ENCODE measurements at places on chromosomes 5 and 9.

DNA sequence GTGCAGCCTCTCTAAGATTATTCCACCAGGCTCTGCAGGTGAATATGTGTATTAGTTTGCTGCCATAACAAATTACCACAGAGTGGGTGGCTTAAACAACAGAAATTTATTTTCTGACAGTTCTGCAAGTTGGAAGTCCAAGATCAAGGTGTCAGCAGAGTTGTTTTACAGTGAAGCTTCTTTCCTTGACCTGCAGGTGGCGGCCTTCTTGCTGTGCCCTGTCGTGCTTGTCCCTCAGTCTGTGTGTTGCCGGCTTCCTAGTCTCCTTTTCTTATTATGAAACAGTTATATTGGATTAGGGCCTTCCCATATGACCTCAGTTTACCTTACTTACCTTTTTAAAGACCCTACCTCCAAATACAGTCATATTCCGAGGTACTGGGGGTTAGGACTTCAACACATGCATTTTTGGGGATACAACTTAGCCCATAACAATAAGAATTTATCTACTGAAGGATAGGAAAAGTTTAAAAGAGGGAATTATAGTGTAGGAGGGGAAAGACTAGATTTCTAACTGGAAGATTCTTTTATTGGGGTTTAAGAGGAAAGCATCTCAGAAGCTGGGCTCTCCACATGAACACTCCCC is 97.4 kb downstream of the OSTF1 start:
- peak; percentile 31 for DNase-seq

- DNase-seq, result no peak
Measured at GRCh38 chr9:129785866-129786265, 17.1 kb upstream of the TOR1B start.

DNA sequence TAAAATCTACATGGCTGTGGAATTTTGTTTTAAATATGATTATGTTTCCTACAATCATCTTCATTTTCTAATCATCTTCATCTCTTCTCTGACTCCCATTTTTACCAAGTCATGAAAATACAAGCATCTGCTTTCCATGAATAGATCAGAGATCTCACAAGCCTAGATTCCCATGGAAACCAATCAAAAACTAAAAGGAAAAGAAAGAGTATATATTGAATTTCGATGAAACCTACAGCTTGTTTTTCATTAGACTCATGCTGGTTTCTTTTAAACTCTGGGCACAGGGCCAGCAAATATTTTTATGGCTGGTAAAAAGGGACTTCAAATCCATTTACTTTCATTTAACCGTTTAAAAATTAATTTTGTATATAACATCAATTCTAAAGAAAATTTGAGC is 51.2 kb downstream of the INVS start:
- no peak for DNase-seq

GRCh38 chr5:135208903-135209721 is 175.1 kb upstream of the PITX1 start:
- no peak for DNase-seq

GRCh38 chr5:58149345-58149744 is 310.5 kb downstream of the PLK2 start:
- no peak for DNase-seq

GRCh38 chr5:39059064-39059463 is 15.1 kb downstream of the RICTOR start:
- no peak for DNase-seq

GRCh38 chr5:161548487-161549094 is 2.1 kb upstream of the GABRB2 start:
- DNase-seq, result no peak

GRCh38 chr5:164235300-164235891 is 730.0 kb downstream of the MAT2B start:
- DNase-seq, result no peak

DNA sequence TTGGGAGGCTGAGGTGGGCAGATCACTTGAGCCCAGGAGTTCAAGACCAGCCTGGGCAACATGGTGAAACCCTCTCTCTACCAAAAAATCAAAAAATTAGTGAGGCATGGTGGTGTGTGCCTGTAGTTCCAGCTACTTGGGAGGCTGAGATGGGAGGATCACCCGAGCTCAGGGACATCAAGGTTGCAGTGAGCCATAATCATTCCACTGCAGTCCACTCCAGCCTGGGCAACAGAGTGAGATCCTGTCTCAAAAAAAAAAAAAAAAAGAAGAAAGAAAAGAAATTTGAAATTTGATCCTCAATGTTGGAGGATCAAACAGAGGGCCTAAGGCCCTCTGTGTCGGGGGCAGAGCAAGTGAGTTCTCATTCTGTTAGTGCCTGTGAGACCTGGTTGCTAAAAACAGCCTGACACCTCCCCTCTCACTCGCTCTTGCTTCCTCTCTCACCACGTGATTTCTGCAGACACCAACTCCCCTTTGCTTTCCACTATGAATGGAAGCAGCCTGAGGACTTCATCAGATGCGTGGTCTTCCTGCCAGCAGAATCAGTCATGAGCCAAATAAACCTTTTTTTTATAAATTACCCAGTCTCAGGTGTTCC is 8.4 kb upstream of the GOLPH3 start:
- no peak for DNase-seq

DNA sequence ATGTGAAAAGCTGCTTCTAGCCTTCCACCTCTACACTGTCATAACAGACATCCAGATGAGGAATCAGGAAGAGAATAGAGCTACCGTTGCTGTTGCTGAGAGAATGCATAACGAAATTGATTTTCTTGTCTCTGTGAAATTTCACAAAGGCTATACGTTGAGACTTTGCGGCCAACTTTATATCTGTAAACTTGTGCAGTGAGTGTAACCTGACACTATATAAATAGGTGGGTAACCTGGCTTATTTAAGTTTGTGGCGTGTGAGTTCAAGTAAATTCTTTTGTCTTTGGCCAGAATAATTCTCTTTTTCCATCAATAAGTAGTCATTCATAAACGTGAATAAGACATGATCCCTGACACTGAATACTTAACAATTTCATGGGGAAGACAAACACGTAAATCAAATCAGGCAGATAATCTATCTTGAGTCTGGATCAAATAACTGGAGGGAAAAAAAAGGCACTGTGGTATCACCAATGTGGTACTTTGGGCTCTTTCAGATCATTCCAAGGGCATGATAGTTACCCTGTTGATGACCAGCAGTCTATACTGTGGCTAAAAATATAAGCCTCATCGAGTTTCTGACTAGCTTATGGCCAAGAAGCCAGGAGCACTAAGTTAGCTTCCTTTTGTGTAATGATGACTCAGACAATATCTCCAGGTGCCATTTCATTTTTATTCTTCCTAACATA is 98.2 kb upstream of the RASA1 start:
- no peak for DNase-seq

- DNase-seq, result no peak
Measured at GRCh38 chr9:95506428-95506677, 10.4 kb downstream of the PTCH1 start.

DNA sequence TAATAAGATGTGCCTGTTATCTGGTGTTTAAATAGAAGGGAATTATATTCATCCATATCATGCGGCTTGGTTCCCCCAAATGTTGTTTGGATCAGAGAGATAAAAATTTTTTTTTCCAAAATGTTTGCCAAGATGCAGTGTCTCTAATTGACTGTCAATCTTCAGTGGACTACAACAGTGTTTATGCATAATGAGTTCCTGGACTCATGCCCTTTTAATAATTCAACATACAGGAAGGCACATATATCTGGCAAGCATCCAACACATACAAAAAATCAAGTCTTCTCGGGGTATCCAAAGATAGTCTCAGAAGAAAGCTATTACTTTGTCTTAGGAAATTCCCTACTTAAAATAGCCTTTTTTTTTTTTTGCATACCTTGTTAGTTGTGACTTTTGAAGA is 1534.7 kb downstream of the EFNA5 start:
- no peak for DNase-seq

DNA sequence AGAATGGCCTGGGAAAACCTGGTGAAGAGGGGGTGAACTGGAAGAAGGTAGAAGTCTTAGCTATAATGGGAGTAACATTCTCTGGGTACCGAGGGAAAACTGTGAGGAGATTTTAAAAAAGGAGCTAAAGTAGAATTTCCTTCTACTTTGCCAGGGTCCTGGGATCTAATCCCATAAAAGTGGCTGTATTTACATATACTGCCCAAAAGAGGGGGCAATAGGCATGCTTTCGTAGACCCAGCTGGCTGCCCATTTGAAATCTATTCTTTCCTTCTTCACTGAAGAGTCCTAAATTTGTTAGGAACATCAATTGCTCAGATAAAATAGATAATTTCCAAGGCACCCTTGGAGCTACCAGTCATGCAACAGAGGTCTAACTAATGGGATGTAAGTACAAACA is 159.2 kb downstream of the CDC42SE2 start:
- DNase-seq, result no peak

GRCh38 chr5:9347541-9348295 is 198.2 kb downstream of the SEMA5A start:
- no peak for DNase-seq

GRCh38 chr9:80070071-80070742 is 498.4 kb downstream of the TLE4 start:
- no peak for DNase-seq

- no peak for DNase-seq
Measured at GRCh38 chr5:43572357-43572756, 15.5 kb upstream of the PAIP1 start.

GRCh38 chr9:134374301-134375010 is 48.2 kb downstream of the RXRA start:
- DNase-seq, result no peak

- no peak for DNase-seq
Measured at GRCh38 chr9:19303216-19303615, 72.7 kb downstream of the DENND4C start.

DNA sequence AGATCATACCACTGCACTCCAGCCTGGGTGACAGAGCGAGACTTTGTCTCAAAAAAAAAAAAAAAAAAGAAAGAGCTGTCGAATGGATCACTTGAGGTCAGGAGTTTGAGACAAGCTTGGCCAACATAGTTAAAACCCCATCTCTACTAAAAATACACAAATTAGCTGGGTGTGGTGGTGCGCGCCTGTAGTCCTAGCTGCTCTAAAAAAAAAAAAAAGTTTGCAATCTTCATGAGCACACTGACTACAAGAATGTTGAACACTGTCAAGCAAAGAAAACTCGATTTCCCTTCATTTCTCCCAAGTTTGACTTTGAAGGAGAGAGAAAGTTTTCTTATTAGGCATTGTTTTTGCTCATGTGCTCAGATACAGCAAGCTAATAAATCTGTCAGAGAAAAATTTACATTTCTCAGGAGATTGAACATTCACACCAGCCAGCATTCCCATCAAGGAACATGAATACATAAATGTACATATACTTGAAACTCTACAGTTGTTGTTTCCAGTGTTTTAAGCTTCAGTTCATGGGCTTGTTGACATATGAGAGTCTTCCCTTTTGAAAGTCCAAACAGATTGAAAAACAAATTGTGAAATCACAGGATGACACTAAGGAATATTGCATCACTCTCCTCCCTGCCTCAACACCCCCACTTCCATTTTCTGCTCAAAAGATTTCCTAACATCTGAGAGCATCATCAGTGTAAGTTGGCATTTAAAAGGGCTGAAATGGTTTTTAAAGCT is 81.8 kb downstream of the ARRDC3 start:
- no peak for DNase-seq

DNA sequence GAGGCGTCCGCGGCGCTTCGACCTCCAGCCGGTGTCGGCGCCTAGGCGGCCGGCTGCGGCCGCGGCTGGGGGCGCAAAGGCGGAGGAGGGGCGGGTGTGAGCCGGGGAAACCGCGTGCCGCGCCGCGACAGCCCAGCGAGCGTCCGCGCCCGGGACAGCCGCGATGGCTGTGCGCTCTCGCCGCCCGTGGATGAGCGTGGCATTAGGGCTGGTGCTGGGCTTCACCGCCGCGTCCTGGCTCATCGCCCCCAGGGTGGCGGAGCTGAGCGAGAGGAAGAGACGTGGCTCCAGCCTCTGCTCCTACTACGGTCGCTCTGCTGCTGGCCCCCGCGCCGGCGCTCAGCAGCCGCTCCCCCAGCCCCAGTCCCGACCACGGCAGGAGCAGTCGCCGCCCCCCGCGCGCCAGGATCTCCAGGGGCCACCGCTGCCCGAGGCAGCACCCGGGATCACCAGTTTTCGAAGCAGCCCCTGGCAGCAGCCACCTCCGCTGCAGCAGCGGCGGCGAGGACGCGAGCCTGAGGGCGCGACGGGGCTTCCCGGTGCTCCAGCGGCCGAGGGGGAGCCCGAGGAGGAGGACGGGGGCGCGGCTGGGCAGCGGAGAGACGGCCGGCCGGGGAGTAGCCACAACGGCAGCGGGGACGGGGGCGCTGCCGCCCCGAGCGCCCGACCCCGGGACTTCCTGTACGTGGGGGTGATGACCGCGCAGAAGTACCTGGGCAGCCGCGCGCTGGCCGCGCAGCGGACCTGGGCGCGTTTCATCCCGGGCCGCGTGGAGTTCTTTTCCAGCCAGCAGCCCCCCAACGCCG is 605 bp downstream of the CHSY3 start:
- no peak for DNase-seq

GRCh38 chr5:43017428-43017815 is 22.7 kb downstream of the ANXA2R start:
- DNase-seq, result no peak

DNA sequence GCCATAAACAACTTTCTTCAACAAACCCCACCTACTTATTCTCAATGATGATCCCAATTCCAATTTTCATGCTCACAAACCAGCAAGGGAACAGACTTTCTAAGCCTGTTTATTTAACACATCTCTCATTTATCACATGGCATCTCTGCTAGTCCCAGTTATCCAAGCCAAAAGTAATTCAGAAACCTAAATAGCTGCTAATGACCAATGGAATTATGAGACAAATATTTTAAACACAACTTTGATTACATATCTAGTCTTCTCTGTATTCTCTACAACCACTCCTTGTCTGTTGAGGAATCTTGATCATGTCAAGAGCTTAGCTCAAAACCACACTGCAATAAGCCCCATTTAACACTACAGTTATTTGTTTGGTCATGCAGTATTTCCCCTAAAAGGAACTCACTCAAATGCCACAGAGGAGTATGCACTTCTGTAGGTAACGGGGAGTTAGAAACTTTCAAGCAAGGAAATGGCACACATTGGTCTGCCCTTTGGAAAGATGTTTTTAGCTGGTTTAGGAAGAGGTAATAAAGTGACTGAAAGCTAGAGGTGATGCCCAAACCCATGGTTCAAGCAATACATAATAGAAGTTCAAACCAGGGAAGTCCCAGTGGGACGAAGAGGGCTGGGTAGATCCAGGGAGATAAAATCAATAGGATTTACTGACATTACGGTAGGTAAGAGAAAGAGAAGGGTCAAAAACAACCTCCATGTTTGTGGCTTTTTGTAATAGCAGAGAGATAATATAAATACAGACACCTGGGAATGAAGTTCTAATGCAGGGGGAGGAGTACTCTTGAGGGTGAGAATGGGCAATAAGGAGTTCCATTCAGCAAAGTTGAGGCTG is 42.1 kb upstream of the HTR4 start:
- DNase-seq, result no peak

DNA sequence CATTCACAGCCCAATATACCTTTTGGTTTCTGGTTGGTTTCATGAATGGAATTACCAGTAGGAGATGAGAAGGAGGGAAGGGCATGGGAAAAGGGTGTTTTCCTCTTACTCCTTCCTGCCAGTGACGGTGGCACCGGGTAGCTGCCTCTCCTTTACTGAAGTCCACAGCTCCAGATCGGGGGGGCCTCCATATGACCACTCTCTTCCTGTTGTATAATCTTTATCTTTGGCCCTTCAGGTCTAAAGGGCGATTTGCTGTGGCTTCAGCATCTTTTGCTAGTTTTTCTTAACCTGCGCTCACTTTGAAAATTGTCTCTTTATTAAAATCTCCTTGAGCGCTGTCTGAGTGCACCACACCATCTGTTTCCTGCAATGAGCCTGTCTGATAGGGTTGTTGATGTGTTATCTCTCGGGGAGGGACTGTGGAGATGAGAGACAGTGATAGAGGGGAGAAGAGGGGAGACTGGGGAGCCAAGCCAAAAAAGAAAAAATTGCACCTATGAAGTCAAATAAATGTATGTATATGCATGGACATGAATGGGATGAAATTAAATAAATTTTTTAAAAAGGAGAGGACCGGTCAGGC is 449.3 kb upstream of the KLF4 start:
- DNase-seq, result no peak
